Stimulated activated CD4-positive, alpha-beta T cell treated with anti-CD3 and anti-CD28 coated beads, Interleukin-1b, Interleukin-23, amount 100 ng/mL, for 24 hours (primary cell): ENCODE measurements at places on chromosomes 4 and X.

GRCh38 chr4:189294574-189294973 lies 646.1 kb upstream of the FRG1 start:
- DNase-seq: no peak

GRCh38 chr4:2071252-2071911 lies 12.3 kb downstream of the NAT8L start:
- no peak for DNase-seq

DNA sequence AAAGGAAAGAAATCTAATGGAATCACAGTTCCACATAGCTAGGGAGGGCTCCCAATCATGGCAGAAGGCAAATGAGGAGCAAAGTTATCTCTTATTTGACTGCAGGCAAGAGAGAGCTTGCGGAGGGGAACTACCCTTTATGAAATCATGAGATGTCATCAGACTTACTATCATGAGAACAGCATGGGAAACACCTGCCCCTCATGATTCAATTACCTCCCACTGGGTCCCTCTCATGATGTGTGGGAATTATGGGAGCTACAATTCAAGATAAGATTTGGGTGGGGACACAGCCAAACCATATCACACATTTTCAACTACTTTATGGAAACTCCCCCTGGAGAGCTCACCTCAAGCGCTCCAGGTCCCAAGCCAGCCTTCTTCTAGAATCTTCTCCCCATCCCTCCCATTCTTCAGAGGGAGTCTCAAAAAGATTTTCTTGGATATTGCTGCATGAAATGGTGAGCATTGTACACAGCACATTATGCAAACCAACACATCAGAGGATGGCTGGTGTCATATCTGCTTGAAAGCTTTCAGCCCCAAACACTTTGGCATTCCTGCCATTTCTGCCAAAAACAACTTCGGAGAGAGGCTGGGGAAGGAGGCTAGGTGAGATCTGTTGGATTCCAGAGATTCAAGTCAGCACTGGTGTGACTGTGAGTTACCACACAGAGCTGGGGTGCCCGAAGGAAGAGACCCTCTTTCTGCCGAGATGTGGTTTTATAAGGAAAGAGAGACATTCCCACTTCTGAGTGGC lies 6.9 kb downstream of the FGFBP1 start:
- no peak for DNase-seq

GRCh38 chrX:22742174-22742573 lies 257.6 kb upstream of the DDX53 start:
- DNase-seq: no peak

- no peak for DNase-seq
Measured at GRCh38 chr4:10102474-10103332, 13.9 kb downstream of the WDR1 start.

- DNase-seq: no peak
Measured at GRCh38 chr4:173088144-173088543, 80.5 kb upstream of the GALNT7 start.

DNA sequence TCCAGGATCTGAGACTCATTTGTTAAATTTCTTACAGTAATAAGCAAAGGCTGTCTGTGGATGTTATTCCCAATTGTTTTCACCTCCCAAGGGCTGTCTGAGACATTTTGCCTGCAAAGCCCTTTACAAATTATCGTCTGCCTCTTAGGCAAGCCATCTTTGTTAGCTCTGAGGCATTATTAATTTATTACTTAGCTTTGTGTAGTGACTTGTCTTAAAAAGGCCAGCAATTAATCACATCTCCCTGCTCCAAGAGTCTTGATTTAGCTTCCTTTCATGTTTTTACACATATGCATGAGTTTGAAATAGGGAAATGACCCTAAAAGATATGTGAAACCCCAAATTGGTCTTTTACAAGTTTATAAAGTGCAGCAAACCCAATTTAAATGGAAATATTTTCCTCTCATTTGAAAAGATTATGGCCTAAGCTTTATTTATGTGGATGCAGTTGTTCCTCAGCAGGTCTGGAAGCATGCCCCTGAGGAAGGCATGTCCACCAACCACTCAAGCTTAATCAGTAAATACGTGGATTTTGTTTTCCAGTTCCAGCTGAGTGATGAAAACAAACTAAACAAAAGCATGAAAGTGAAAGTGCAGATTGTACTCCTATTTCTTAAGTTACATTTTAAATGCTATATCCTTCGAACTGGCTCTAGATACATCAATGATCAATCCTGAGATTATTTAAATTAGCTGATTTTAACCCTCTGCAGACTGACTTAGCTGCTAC lies 173.6 kb upstream of the LNX1 start:
- DNase-seq: no peak

- DNase-seq: no peak
Measured at GRCh38 chr4:78022517-78022916, 34.6 kb upstream of the FRAS1 start.

GRCh38 chr4:78721747-78722146 lies 54.4 kb upstream of the BMP2K start:
- no peak for DNase-seq

DNA sequence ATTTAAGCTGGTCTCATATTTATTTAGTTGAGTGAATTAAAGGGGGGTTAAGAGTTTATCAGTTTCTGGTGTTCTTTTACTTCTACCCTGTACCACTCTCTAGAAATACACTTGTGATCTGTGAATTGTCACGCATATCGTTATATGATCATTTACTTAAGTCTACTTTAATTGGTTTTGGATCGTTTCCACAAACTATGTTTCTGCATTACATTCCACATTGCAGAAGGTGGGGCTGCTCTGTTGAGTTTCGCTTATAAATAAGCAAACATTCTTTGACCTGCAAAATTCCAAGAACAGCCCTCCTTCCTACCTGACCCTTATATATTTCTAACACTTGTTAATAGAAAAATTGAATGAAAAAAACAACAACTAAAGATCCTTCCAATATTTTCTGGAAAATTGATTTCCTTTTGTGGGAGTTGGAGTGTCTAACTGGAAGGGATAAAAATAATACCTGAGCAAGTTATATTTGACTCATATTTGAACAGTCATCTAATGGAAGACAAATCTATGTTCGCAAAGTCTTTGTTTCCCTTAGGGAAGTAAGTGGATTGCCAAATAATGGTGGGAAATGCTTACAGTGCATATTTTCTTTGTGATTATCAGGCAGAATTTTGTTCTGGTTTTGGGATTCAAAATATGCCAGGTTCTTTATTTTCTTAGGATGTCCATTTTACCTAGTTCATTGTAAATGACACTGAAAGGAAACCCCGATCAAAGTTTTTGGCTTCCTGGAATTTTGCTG lies 152.7 kb downstream of the RELL1 start:
- no peak for DNase-seq

- DNase-seq: no peak
Measured at GRCh38 chrX:131792356-131792749, 230.7 kb upstream of the STK26 start.

- DNase-seq: no peak
Measured at GRCh38 chr4:167943872-167944505, 148.3 kb upstream of the ANXA10 start.

GRCh38 chr4:1852904-1853623 lies 2.9 kb downstream of the LETM1 start:
- no peak for DNase-seq

DNA sequence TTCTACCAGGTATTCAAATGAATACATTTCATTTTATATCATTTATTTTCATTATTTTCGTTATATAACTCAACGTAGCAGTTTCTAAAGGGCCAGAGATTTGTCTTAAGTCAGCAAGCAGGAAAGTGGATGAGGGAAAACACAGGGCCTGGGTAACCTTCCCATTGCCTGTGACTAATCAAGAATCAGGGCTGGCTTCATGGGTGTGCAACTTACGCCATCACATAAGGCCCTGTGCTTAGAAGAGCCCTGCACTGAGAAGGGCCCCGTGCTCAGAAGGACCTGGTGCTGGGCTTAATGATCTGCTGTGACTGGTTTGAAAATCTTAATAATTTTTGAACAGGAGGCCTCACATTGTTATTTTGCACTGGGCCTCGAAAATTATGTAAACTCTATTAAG lies 65.4 kb upstream of the FAM9C start:
- DNase-seq: no peak

DNA sequence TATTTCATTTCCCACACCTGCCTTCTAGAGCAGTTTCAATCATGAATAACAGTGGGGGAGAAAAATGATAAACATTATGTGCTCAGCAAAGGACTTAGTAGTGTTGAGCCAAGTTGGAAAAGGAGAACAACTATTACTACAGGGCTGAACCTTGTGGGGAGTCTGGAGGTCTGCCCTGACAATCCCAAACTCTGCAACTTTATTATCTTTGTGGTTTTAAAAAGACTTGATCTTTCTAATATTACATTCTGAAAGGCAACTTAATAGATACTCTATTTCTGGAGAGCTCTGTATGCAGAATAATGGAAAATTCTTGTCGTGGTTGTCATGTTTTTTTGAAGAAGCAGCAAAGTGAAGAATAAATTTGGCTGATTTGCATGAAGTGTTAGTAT lies 116.1 kb downstream of the SPCS3 start:
- DNase-seq: no peak

DNA sequence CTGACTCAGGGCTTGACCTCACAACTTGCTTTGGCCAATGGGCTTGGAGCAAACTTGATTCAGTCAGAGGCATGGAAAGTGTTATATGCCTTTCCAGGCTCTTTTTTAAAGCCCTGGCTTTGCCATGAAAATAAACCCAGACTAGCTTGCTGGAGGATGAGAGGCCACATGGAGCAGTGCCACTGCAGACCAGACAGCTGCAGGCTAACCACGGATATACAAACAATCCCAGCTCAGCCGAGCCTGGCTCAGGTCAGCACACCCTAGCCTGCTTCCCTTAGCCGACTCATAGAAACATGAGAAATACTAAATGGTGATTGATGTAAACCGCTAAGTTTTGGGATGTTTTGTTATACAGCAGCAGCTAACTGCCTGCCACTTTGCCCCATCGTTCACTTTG lies 345.1 kb downstream of the ARHGAP10 start:
- DNase-seq: no peak

GRCh38 chrX:2789569-2789968 lies 37.7 kb downstream of the XG start:
- no peak for DNase-seq

- no peak for DNase-seq
Measured at GRCh38 chrX:128020701-128021100, 31.5 kb downstream of the ACTRT1 start.

DNA sequence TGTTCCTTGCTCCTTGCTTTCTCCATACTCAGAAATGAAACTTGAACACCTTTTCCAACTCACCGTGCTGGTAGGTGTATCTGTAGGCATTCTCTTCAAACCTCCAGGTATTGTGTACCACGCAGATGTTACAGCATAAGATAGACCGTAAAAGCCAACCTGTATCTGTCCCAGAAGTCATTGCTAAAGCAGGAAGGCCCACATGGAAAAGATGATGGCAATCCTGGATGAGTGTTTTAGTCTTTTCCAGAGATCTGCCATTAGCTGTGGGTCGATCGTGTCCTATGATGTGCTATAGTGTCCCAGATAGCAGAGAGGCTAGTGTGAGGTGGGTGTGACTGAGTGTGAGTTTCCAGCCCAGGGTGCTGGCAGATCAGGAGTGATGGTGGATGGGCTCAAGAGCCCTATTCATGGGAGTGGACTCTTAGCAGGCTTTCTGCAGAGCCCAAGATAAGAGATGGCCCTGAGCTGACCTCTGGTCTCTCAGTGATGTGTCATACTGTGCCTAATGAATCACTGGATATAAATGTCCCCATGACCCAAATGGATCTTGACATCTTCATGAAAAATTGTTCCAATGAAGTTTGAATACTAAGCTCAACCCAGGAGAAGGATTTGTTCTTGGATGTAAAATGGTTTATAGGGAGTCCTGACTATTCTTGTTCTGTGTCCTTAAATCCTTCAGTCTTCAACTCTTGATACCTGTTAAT lies 69.1 kb upstream of the WDR1 start:
- DNase-seq: no peak

DNA sequence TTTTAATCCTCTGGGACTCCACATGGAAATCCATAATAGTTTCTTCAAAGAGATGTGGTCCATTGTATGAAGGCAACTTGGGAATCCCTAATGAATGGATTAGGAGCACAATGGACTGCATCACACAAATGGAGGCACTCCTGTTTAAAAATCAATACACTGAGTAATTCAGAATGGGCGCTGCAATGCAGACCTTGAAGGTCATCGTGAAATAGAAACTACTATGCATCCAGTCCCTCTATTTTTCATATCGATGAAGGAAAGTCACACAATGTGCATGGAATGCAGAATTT lies 98.8 kb upstream of the EGFL6 start:
- no peak for DNase-seq

DNA sequence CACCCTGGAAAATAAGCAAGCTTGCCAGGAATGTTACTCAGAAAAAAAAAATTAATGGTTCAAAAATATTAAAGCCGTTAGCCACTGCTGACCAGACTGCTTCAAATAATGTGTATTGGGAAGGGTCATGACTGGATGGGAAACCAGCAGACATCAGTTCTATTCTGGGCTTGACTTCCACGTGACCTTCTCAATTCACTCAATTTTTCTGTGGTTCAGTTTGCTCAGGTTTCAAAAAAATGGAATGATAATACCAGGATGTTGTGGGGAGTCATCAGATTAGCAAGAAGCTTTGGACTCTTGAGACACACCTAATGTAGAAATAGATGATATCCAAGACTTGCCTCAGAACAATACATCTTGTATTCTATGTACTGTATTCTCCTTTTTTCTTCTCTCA lies 541.9 kb upstream of the BOD1L1 start:
- DNase-seq: no peak

DNA sequence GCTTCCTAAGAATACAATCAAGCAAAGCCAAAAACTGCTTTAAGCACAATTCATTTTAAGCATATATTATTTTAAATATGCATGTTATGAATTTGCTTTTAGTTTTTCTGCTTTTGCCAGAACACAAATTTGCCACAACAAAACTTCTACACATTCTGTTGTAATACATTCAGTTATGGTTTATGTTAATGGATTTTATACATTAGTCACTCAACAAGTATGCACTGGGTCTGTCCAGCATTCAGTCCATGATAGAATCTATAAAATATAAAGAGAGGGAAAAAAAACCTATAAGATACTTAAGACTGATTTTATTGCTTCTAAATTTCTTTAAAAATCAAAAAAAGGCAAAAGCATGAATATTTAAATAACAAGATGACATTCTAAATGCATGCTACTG lies 22.2 kb downstream of the IQCM start:
- no peak for DNase-seq

- no peak for DNase-seq
Measured at GRCh38 chrX:9473708-9474107, 8.8 kb downstream of the TBL1X start.

DNA sequence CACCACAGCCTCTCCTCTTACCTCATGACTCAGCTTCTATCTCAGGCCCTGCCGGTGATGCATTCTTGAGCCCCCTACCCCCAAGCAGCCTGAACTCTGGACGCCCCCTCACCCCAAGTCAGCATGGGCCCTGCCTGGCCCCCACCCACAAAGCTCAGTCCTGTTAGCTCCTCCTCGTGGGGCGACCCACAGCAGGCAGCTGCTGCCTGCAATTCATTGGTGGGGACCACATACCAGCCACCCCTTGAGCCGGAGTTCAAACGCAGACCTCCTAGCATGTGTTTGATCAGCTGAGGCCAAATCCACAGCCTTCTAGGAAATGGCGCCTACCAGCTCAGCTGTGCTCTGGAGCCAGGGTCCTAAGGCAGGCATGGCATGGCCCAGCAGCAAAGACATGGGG lies 111.8 kb downstream of the EFNB1 start:
- DNase-seq: no peak

- no peak for DNase-seq
Measured at GRCh38 chr4:177411996-177412395, 30.2 kb downstream of the AGA start.
